ENCODE measurements at places on chromosomes 12 and 14.

- no peak for DNase-seq
These were observed 117.3 kb downstream of the GPR135 start for GRCh38 chr14:59347915-59348314.

- peak; percentile 42 for DNase-seq
These were observed 3.4 kb upstream of the NXPH4 start for GRCh38 chr12:57213058-57213715.

DNA sequence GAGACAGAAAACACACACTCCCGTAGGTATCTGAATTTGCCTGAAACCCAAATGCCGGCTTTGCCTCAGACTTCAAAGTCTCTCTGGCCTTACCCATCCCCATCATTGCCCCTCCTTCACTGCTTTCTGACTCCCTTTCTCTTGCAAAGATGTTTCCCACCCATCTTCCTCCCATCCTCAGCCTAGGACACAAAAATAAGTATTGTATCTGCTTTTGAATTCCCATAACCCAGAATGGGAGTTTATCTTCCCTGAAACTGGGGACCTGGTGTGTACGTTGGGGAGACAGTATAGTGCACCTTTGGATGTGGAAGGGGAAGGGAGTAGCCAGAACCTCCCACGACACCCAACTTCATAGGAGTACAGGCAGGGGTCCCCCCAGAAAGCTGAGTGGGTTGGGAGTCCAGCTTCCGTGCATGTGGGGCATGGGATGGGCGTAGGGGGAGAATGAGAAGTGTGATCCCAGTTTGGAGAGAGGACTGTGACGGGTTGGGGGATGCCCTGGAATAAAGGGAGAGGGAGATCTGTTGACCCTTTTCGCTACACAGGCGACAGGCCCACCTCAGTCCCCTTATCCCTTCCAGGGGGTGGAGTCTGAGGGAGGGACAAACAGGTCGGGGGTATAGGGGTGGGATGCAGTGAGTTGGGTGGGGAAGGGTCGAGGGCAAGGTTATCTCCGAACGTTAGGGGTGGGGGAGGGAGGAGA lies 488 bp upstream of the KIF5A start:
- DNase-seq: no peak

- DNase-seq: no peak
These were observed 22.8 kb downstream of the RAB35 start for GRCh38 chr12:120093592-120094355.

DNA sequence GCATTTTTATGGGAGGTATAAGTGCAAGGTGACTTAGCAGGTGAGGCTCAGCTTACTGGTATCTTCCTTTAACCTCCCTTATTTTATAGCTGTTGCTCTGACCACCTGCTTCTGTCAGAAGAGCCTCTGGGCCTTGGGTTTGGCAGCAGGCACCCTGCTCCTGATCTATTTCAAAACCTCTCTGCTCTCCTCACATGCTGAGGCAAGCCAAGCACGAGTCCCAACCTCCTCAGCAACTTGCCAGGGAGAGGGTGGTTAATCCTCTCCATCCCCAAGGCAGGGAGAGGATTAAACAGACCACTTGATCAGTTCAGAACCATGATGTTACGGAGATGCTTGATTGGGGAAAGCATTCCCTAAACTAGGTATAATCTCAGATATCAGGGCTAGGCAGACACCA lies 5.4 kb downstream of the PLEKHH1 start:
- DNase-seq: no peak

- no peak for DNase-seq
These were observed 73.3 kb upstream of the USP44 start for GRCh38 chr12:95624589-95624988.

- no peak for DNase-seq
These were observed 6.0 kb downstream of the C2CD5 start for GRCh38 chr12:22538311-22538710.

GRCh38 chr14:93108105-93108504 lies 7.6 kb downstream of the ITPK1 start:
- no peak for DNase-seq

DNA sequence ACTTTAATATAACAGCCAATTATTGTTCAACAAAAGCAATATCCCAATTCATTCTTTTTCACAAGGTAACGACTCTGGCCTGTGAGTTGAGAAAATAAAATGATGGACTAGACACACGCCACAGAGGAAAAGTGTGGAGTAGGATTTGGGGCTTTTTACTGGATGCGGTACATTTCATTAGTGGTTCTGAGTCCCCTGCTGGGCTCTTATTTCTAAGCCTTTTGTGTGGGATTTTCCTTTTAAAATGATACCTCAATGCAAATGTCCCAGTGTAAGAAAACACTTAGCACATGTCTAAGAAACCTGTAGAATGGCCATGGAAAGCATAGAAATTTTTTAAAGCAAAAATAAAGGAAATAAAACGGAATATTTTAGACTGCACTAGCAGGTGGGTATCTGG lies 73.4 kb downstream of the C12orf42 start:
- DNase-seq: no peak

- peak; percentile 48 for DNase-seq
These were observed 134.3 kb upstream of the DCN start for GRCh38 chr12:91316907-91317269.

- DNase-seq: no peak
These were observed 13.0 kb upstream of the SNAPC1 start for GRCh38 chr14:61749264-61749663.

- DNase-seq: no peak
These were observed 15.0 kb downstream of the SRP54 start for GRCh38 chr14:34997762-34998161.

GRCh38 chr12:93592641-93593406 lies 20.3 kb downstream of the SOCS2 start:
- no peak for DNase-seq

- DNase-seq: no peak
These were observed 24.5 kb upstream of the JPH4 start for GRCh38 chr14:23603103-23603502.

- no peak for DNase-seq
These were observed 54.8 kb upstream of the DYRK2 start for GRCh38 chr12:67593461-67594330.

DNA sequence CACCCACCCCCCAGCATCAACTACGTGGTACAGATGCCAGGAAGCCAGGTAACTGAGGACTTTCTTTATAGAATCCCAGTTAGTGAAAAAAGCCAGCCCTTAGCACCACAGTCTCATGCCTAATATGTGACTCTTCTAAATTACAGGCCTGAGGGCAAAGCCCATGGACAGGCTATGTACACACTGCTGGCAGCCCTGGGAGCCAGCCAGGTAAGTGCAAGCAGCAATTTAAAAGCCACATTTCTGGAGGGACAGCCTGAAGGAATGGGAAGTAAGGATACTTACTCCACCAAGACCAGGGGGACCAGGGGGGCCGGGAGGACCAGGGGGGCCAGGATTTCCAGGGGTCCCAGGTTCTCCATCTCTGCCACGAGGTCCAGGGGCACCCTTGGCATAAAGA lies 7.0 kb downstream of the COL2A1 start:
- DNase-seq: no peak

- no peak for DNase-seq
These were observed 366.0 kb downstream of the ZFP36L1 start for GRCh38 chr14:68426661-68427549.

- no peak for DNase-seq
These were observed 170.6 kb downstream of the CRADD start for GRCh38 chr12:93847517-93848474.

DNA sequence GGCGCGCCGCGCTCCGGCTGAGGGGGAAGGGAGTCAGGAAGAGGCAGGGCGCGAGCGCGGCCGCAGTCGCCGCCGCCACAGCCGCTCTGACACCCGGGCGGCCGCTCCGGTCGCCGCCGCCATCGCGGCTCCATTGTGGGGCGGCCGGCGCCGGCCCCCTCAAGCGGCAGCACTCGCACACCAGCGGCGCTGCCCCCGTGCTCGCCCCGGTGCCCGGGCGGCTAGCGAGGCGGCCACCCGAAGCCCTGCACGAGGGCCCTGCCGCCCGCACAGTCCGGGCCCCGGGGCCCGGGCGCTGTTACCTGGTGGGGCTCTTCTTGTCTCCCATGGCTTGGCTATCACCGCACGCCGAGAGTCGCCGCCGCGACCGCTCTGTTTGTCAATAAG lies 202 bp downstream of the YAF2 start:
- DNase-seq: no peak

GRCh38 chr12:55719371-55719770 lies 822 bp upstream of the RDH5 start:
- no peak for DNase-seq

DNA sequence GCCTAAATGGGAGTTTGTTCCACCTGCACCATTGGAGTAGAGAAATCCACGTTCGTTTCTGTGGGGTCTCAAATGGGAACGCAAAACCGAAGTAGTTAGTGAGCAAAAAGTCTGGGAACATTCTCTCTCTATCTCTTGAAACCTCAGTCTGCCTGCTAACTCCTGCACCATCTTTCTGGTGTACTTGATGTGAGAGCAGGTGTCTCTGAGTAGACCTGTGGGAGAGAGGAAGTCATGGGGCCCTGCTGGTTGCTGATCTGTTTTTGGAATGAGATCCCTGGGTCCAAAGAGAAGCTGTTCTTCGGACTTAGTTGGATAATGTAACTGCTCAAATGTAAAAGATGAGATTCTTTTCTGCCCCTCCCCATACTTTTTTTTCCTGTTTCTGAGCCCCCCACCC lies 57.3 kb downstream of the MAX start:
- DNase-seq: no peak

DNA sequence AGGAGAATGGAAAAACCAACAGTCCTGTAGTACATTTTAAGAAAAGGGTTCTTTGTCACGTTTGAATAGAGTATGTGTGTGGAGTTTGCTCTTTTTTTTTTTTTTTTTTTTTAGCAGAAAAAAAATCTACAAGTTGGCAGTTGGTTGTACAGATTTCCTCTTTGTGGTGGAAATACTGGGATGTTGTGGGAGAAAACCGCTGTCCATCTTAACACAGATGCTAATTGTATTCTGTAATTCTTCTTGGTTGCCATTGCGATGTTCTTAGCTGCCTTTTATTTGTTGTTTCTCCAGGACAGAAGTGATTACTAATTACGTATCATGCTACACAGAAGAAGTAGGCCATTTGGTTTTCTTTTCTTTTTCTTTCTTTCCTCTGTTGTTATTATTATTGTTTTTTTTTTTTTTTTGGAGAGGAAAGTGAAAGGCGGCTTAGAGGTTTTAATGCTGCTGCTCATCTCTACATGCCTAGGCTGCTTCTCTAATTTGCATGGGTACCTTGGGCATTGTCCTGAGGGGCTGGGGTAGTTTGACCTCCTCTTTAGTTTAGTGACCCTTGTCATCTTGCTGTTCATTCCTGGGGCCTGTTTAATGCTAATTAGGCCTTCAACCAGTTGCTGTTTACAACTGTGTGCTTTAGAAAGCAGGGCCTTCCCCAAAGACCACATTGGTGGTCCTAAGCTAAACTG lies 94.7 kb downstream of the TMTC2 start:
- no peak for DNase-seq

GRCh38 chr12:24534622-24535021 lies 414.3 kb downstream of the BCAT1 start:
- DNase-seq: no peak

GRCh38 chr14:104981699-104982541 lies 3.7 kb upstream of the CLBA1 start:
- DNase-seq: no peak

DNA sequence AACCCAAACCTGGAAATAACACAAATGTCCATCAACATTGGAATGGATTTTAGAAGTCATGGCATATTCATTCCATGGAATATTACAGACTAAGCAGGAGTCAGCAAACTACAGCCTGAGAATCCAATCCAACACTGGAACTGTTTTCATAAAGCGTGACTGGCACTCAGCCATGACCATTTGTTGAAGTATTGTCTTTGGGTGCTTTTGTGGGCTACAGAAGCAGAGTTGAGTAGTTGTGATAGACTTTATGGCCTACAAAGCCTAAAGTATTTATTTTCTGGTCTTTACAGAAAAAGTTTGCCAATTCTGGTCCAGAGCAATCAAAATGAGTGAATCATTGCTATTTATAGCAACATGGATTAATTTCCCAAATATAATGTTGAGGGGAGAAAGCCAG lies 34.5 kb upstream of the FRS2 start:
- DNase-seq: peak; percentile 1

DNA sequence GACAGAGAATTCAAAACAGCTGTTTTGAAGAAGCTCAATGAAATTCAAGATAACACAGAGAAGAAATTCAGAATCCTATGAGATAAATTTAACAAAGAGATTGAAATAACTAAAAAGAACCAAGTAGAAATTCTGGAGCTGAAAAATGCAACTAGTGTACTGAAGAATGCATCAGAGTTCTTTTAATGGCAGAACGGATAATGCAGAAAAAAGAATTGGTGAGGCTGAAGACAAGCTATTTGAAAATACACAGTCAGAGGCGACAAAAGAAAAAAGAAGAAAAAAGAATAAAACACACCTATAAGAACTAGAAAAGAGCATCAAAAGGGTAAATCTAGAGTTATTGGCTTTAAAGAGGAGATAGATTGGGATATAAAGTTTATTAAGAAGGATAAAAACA lies 103.3 kb downstream of the INSM2 start:
- no peak for DNase-seq

DNA sequence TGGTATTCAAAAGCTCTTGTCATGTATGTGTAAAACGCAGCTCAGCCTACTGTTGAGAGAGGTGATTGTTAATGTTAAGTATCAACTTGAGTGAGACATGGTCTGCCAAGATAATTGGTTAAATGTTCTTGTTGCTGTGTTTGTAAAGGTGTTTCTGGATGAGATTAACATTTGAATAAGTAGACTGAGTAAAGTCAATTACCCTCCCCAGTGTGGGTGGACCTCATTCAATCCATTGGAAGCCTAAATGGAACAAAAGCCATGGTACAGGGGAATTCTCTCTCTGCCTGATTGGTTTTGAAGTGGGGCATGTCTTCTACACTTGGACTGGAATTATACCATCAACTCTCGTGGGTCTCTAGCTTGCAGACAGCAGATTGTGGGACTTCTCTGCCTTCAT lies 63.8 kb upstream of the RERGL start:
- DNase-seq: no peak

GRCh38 chr12:66499000-66499399 lies 179.9 kb downstream of the GRIP1 start:
- no peak for DNase-seq

DNA sequence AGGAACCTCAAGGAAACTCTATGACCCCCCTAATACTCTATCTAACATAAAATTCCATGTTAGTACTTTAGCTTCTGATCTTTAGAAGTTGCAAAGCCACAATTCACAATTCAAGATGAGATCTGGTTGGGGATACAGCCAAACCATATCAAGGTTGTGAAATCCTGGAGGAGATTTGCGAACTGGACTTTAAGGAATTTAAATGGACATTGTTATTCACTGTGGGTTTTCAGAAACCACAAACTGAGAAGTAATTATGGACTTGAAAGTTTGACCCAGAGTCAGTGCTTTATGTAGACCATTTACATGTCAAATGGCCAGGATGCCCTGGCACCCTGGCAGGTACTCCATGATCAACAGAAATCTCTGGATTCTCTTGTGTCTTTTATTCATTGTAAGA lies 14.2 kb upstream of the CDKL1 start:
- peak; percentile 73 for DNase-seq

GRCh38 chr14:49677643-49678042 lies 10.4 kb downstream of the POLE2 start:
- DNase-seq: no peak
